ENCODE measurements at places on chromosomes 12 and 14.

DNA sequence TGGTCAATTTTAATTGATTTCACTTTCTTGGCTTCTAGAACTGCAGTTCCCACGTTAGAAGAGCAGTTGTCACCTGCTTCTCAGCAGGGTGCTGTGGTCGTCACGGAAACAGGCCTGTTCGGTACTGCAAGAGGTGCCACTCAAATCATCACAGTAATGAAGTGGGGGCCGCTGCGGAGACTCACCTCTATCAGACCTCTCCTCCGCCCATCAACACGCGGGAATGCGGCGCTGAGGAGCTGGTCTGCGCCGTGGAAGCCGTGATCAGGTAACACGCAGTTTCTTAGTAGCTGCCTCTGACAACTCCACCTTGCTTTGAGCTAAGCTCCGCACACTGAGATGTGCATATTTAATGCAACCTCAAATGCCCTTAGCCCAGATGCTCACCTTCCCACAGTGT is 107.2 kb downstream of the UNC79 start:
- no peak for DNase-seq

GRCh38 chr14:100440207-100440631 is 117.1 kb downstream of the SLC25A47 start:
- DNase-seq: no peak

- no peak for DNase-seq
These were observed 509.6 kb downstream of the NOVA1 start for GRCh38 chr14:26088275-26088674.

DNA sequence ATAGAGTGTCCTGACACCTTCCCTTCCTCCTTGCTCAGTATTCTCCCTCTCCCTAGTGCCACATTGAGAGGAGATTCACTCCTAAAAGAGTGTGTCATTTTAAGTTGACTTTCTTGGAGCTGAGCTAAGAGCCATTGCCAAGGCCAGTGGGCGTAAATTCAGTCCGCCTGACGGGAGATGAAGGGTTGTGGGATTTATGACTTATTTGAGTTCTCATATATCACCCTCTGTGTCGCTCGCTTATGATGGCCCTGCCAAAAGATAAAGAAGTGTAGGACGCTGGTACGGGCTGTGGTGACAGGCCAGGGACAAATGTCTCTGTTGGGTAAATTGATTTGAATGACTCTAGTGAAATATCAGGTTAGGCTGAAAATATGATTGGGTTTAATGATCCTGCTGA is 867.4 kb downstream of the NRXN3 start:
- no peak for DNase-seq

GRCh38 chr12:93639406-93639805 is 37.8 kb upstream of the CRADD start:
- no peak for DNase-seq

GRCh38 chr14:71206123-71206522 is 298.9 kb downstream of the PCNX1 start:
- no peak for DNase-seq

- DNase-seq: no peak
These were observed 223.7 kb downstream of the PELI2 start for GRCh38 chr14:56341766-56342493.

DNA sequence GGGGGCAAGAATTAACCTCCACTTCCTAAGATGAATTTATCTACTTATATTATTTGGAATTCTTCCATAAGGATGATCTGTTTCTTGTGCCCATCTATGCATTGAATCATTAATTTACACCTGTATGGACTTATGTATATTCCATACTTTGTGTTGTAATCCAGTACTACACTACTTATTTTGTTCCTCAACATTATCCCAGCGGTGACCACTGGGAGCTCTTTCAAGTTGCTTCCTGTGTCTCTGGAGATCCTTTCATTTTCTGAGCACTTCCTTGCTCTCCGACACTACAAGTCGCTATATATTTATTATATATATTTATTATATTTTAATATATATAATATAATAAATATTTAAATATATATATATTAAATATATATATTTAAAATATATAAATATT is 54.9 kb upstream of the SCN8A start:
- no peak for DNase-seq

DNA sequence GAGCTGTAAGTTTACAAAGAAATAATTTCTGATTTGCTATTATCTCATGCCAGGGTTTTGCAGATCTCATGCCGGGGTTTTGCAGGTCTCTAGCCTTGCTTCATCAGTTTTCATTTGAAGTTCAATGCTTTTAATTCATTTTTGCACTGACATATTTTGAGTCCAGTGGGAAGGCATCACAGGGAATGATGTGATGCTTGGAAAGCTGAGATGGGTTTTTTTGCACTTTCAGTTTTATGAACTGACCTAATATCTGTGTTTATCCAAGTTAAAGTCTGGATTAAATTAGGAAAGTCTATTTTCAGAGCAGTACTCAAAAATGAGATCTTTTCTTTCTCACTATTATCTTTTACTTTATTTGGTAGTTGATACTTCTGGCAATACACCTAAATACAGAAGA is 23.6 kb upstream of the REP15 start:
- no peak for DNase-seq

DNA sequence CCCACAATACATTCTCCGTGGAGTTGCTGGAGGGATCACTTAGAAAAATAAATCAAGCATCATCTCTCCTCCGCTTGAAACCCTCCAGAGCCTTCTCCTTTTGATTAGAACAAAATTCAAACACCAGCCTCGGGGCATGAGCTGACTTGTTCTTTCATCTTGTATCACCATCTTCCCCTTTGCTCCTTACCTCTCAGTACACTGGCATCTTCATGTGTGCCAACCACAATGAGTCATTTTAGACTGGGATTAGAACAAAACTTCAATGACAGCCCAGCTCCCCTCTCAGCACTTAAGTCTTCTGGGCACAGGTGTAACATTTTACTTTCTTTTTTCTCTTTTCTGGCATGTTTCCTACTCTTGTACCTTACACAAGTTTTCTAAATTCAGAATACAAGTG is 1159.2 kb upstream of the TMEM132C start:
- DNase-seq: peak; percentile 26

GRCh38 chr14:52244997-52245396 is 22.5 kb upstream of the PTGDR start:
- DNase-seq: peak; percentile 68

DNA sequence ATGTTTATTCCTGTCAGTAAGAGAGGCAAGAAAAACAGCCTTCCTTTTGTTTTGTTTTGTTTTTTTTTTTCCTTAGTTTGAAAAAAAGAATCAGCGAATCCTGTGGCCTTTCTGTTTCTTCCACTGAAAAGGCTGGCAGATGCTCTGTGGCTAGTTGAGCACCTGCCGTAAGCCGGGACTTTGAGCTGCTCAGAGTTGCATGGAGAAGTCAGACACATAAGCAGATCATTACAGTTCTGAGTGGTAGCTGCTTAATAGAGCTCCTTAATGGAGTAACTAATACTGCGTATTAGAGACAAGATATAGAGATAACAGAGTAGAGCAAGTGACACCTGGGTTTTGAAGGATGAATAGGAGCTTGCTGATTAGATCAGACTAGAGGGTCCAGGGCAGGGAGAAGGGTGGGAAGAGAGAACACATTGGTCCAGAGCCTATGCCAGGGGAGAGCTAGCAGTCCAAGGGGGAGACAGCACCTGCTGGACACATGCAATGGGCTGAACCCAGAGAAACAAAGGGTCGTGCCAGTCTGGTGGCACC is 129.4 kb downstream of the TSPAN9 start:
- no peak for DNase-seq

DNA sequence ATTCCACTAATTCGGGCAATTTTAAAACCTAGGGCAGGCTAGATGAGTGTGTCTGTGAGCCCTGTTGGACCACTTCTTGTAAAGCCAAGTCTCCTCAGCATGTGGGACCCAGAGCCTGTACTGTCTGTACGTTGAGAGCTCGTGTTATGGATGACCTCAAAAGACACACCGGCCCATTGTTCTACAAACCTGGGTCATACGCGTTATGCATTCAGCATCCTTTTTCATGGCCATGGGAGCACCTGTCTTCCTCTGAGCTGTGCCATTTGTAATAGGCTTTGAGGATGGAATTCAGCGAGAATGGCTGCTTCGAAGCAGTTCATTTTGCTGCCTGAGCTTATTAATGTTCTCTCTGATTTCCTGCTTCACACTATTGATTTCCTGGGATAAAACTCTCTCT is 15.0 kb downstream of the WSCD2 start:
- no peak for DNase-seq

GRCh38 chr14:55288439-55288838 is 17.2 kb downstream of the FBXO34 start:
- no peak for DNase-seq

DNA sequence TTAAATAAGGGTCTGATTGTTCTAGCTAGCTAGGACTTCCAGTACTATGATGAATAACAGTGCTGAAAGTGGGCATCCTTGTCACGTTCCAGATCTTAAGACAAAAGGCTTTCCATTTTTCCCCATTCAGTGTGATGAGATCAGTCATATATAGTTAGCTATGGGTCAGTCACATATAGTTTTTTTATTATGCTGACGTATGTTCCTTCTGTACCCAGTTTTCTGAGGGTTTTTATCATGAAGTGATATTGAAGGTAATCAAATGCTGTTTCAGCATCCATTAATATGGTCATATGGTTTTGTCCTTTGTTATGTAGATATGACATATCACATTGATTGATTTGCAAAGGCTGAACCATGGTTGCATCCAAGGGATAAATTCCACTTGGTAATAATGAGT is 800.1 kb upstream of the FBXO33 start:
- no peak for DNase-seq

GRCh38 chr12:115511305-115511704 is 766.2 kb downstream of the MED13L start:
- DNase-seq: no peak

GRCh38 chr12:120866108-120866507 is 38.0 kb downstream of the SPPL3 start:
- no peak for DNase-seq

DNA sequence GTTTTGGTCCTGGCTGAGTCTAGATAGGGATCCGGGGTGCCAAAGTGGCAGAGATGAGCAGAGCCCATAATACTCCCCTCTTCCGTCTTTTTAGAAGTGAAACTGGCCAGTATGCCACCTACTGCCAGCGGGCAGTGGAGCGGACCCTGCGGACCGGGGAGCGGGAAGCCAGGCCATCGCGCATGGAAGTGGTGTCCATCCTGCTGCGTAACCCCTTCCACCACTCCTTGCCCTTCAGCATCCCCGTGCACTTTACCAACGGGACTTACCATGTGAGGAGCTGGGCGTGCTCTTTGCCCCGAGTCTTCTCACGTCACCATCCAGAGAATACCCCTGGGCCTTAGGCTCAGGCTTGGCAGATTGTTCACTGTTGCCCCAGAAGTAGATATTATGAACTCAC is 21.0 kb downstream of the PIGH start:
- no peak for DNase-seq

GRCh38 chr14:92514844-92515514 is 1.4 kb downstream of the RIN3 start:
- no peak for DNase-seq

DNA sequence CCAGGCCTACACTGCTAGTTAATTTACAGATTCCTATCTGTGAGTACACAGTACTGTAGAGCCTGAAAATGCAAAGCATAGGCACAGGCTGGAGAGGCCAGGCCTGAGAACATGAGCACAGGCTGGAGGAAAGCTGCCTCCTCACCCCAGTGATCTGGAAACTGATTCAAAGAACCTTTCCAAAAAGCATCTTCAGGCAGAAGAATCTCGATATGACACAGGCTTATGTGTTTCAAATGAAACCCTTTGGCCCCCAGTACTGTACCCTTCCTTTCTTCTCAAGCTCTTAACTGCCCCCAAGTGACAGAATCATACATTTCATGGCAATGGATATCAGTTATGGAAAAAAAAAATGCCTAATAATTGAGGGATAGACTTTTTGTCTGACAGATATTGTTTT is 122.0 kb downstream of the KCNC2 start:
- no peak for DNase-seq

DNA sequence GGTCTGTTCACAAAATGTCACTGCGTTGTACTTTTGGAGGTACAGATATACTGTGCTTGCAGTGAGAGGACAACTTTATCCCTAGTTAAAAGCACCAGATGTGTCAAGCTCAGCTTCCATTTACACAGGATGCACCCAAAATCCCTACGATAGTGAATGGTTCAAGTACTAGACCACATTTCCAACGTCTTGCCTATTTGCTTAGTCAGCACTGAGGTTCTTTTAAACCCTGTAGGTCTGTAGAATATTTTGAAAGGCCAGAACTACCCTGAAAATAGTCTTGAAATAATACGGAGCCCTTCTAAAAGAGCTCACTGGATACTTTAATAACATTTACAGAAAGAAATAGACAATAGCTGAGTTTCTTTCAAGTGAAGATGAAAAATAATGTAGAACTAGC is 466.1 kb downstream of the FUT8 start:
- DNase-seq: no peak

DNA sequence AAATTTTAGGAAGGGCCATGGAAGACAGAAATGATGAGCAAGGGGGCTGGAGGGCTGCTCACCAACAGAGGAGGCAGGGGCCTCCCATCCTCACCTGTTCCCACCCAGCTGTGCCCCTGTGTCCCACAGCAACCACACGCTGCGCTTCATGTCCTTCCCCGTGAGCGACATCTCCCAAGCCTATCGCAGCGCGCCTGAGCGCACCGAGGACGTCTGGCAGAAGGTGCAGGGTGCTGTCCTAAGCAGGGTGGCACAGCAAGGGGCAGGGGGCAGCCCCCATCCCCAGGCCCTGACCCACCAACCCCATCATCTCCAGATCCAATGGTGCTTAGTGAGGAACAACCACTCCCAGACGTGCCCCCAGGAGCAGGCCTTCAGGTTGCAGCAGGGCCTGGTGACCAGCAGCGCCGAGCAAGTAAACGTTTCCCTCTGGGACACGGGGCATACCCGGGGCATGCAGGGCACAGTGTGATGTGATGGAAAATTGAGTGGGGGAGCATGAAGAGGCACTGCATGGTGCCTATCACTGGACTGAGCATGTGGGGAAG is 8.1 kb downstream of the CARMIL3 start:
- no peak for DNase-seq

DNA sequence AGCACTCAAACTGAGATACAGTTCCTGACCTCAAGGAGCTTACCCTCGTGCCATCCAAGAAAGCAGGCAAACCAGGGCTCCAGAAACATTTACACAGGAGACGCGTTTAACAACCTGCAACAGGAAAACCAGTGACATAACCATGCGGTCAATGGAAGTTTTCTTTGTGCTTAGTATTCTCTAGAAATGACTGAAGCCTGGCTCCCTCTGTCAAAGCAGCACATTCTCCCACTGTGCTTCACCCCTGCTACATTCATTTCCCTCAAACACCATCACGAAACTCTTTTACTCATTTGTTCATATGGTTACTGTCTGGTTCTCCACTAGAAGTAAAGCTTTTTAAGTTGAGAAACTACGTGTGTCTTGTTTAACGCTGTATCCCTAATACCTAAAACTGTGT is 161.3 kb upstream of the CCND2 start:
- DNase-seq: no peak

- no peak for DNase-seq
These were observed 23.8 kb downstream of the MYL2 start for GRCh38 chr12:110896559-110896958.

GRCh38 chr14:102206918-102207317 is 67.2 kb downstream of the WDR20 start:
- DNase-seq: no peak

GRCh38 chr14:90593254-90594040 is 196.6 kb downstream of the CALM1 start:
- DNase-seq: no peak
